ENCODE measurements at places on chromosomes 11 and 22.

DNA sequence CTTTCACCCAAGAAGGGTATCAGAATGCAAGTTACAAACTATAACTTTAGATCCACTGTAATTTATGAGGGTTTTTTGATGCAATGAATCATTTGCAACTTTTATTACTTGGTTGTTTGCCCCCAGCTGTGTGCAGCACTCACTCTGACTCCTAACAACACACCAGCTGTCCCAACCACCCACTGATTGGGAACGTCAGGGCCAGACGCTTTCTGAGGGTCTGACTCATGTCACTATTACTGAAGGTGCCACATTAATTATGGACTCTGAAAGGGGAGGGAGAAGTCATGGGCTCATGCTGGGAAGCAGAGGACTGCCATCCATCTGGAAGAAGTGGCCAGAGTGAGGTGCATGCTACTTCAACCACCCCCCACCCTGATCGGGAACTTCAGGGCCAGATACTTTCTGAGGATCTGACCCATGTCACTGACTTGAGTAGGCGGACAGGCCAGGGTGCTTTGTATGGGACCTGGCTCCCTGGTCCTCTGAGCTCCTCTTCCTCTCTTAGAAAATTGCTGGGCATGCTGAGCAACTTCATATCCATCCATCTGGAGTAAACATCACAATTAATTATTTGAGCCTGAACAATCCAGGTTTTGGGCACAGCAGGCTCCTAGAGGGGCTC, 44.9 kb upstream of the DRD2 start:
- DNase-seq = no peak

DNA sequence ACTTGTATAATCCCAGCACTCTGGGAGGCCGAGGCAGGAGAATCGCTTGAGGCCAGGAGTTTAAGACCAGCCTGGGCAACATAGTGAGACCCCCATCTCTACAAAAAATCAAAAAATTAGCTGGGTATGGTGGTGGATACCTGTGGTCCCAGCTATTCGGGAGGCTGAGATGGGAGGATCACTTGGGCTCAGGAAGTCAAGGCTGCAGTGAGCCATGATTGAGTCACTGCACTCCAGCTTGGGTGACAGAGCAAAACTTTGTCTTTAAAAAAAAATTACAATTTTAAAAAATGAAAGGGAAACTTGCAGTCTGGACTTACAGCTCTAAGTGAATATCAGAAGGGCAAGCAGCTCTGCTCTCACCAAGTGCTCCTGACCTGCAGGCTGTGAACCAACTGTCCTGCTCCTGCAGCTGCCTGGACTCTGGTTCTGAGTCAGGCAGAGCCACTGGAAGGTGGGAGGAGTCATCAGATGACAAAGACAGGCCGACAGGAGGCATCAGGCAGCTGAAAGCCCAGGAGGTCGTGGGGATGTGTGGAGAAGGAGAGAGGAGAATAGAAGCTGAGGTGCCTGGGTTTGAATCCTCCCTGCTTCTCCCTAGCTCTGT, 9.6 kb downstream of the SMTNL1 start:
- DNase-seq = no peak

GRCh38 chr11:94750319-94751217, 17.6 kb upstream of the AMOTL1 start:
- no peak for DNase-seq

GRCh38 chr22:32706149-32706548, 95.4 kb upstream of the TIMP3 start:
- DNase-seq = no peak

GRCh38 chr11:2860636-2861035, 24.9 kb downstream of the CDKN1C start:
- DNase-seq = no peak

DNA sequence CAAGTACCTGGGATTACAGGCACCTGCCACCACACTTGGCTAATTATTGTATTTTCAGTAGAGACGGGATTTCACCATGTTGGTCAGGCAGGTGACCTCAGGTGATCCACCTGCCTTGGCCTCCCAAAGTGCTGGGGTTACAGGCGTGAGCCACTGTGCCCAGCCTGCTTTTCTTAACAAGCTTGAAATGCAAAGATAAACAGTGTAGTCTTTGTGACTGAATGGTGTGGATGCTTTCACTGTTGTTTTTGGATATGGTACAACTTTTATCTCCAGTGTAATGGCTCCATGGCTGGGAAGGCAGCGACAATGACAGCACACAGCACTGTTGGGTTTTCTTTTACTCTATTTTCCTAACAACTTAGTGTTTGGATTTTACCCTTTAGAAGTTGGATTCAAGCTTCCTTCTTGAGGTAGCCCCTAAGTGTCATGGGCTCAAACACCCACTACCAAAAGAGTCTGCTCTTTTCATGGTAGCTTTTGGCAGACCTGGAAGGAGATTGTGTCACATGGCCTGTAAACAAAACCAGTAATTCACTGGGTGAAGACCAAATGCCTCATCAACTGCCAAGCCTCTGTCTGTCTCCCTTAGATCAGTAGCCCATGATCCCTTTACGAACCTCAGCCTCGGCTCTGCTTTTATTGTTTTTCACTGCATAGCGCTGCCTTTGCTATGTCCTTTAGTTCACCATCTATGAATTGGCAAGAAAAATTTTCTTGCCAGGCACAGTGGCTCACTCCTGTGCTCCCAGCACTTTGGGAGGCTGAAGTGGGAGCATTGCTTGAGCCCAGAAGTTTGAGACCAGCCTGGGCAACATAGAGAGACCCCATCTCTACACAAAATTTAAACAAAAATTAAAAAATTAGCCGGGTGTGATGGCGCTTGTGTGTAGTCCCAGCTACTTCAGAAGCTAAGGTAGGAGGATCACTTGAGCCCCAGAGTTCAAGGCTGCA, 6.4 kb downstream of the VPS51 start:
- DNase-seq = no peak

DNA sequence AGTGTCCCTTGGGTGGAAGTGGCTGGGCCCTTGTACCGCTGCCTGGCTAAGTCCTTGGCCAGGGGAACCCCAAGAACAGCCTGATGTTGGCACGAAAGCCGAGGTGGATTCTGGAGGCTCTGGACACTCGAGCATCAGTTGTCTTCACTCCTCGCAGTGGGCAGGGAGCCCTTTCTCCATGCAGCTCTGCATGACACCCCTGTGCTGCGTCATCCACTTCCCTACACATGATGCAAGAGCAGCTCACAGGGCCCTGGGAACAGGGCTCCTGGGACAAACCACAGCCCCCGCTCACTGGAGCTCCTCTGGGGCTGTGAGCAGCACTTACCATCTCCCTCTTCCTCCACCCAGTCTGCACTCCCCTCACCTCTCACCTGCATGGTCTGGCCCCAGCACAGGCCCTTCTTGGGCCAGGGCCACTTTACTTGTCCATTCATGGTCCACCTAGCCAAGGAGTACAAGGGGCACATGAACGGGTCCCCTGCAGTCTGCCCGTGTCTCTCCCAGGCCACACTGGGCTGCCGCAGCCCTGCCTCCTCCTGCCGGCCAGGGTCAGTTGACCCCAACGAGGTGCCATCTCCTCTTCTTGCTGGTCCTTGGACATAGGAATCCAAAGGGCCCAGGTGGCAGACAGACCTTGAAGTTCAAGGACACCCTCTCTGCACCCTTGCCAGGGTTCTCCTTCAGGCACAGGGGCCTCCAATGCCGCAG, 66.5 kb downstream of the IGF2 start:
- DNase-seq = no peak

DNA sequence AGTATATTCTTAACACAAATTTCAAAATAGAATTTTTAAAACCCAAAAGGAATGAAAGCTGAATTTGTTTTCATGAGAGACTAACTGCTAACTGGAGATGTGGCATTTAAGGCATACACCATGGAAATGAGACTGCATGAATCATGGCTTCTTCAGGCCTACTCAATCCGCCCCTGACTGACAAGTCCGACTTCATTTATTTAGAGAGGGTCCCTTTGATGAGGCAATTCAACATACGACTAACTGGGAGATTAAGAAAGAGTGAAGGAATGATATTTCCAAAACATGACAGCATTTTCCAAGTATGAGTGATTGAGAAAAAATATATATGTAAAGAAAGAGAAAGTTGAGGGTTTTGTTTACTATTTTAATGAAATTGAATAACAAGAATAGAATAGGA, 720.1 kb downstream of the DLG2 start:
- DNase-seq = no peak

- DNase-seq = no peak
These were observed 26.7 kb downstream of the CARS1 start for GRCh38 chr11:3030289-3031070.

GRCh38 chr11:8828580-8829361, 82.2 kb upstream of the AKIP1 start:
- DNase-seq = no peak

DNA sequence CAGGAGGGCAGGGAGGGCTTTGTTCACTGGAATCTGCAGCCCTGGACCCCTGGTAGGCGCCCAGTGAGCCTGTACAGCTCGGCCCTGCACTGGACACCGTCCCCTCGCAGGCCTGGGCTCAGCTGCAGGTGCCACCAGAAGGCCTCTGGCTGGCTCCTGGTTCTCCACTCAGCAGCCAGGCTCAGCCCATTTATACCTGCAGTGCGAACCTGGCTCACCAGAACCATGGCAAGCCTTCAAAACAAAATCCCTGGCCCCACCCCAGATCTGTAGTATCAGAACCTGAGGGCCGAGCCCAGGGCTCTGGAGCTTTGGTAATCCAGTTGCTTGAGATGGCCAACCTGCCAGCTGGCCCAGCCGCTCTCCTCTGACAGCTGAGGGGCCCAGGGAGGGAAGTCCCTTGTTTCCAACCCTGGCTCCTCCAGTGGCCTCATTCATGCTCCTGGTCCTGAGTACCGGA, 870 bp upstream of the FREY1 start:
- DNase-seq = no peak

DNA sequence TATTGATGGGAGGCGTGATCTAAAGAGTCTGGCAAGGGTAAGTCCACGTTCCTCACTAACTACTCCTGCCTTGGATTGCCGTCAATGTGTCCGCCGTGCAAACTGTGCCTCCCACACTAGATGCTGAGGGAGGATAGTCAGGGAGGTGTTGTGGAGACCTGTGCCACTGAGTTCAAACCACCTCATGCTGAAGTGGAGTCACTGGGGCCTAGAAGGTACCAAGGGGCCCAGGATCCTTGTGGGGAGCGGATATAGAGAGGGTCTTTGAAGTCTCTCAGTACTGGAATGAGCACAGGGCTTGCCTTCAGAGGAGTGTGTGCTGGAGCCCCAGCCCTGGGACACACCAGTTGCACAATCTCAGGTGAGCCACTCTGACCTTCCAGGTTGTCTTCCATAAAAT, 27.1 kb upstream of the TMPRSS4 start:
- no peak for DNase-seq

- no peak for DNase-seq
These were observed 119.9 kb upstream of the RASSF10 start for GRCh38 chr11:12889243-12889642.

- DNase-seq = no peak
These were observed 41.4 kb downstream of the MS4A2 start for GRCh38 chr11:60129853-60130252.

GRCh38 chr22:27097933-27098332, 440.5 kb downstream of the MIAT start:
- DNase-seq = no peak

DNA sequence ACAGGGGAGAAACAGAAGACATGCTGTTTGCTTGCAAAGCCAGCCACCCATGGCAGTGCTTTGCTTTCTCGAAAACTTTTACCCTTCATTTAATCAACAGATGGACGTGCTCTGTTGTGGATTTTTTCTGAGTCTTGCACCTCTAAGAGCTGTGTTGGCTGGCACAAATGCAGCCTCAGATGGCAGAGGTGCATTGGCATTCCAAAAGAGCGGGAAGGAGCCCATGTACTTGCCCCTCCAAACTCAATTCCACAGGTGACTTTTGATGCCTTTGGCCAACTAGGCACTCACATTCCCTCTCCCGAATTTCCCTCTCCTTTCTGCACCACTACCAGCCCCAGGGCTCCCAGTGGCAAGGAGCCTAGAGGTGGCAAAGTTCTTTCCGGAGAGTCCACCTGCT, 1.2 kb downstream of the KIRREL3 start:
- no peak for DNase-seq

DNA sequence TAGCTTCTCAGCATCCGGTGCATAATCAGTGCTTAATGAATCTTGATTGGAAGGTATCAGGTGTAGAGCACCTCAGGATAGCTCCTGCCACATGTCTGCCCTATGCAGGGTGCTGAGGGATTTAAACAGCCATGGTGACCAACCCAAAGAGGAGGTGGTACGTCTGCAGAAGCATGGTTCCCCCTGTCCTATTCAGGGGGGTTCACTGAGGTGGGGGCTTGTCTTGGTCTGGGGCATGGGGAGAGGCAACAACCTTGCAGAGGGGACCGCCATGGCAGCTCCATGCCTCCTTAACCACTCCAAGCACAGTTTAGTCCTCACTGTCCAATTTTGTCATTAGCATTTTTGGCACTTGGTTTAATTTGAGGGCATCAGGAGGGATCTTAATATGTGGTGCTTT, 24.9 kb downstream of the UBE2L3 start:
- DNase-seq = no peak

GRCh38 chr11:26708736-26709456, 13.0 kb downstream of the SLC5A12 start:
- no peak for DNase-seq

DNA sequence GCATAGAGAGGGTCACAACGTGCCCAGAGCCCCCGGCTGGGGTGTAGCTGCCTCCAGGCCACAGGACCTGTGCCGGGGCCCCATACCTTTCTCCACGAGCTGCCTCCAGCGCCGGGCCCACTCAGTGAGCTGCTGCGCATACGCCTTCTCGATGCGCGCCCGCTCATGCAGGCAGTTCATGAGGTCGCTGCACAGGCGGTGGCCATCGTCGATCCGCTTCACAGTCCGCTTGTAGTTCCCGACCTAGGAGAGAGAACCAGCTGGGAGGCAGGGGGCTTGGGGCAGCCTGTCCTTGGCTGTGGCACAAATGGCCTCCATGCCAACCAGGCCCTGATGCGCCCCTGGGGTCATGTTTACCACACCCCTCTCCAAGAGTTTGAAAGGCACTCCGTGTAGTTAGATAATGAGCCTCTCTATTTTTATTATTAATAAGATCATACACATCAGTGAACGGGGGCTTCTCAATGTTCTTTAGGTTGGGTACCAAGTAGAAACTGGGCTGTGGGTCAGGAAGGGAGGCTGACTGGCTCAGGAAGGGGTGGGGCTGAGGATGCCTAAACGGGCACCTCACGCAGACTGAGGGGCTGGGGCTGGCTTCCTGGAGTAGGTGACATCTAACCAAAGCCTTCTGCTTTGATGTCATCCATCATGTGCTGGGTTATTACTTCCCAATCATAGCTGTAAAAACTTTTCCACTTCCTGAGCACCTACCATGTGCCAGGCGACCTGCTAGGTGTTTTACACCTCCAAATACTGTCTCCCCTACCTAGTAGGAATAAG, 36.5 kb upstream of the ARFGAP3 start:
- DNase-seq = no peak

GRCh38 chr11:41254966-41255365, 204.5 kb downstream of the LRRC4C start:
- no peak for DNase-seq

- no peak for DNase-seq
These were observed 29.1 kb downstream of the LRFN4 start for GRCh38 chr11:66885950-66886440.

DNA sequence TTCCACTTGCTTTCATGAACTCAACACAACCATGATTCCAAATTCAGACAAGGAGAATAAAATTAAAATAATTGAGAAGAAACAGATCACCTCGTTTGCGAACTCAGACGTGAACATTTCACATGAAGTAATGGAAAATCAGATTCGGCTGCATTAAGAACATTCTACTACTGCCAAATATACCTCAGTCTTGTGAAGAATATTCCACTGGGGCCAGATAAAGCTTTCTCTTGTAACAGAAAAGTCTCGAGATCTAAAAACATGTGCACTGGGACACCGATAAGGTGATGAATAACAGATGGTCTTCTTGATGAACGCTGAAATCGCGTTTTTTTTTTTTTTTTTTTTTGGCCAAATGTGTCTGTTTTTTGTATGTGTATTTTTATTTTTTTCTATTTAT, 761.1 kb downstream of the BRD1 start:
- no peak for DNase-seq
